Stimulated activated CD8-positive, alpha-beta memory T cell treated with anti-CD3 and anti-CD28 coated beads, Interleukin-4, amount 100 ng/mL, for 4 hours (primary cell): ENCODE measurements at places on chromosomes 6 and 20.

GRCh38 chr6:145194389-145194788, 540.9 kb downstream of the EPM2A start:
- DNase-seq, result no peak

- DNase-seq, result no peak
These were observed 1081.7 kb downstream of the KIF16B start for GRCh38 chr20:15491575-15491974.

GRCh38 chr6:46730921-46731461, 4.2 kb downstream of the PLA2G7 start:
- DNase-seq, result no peak

DNA sequence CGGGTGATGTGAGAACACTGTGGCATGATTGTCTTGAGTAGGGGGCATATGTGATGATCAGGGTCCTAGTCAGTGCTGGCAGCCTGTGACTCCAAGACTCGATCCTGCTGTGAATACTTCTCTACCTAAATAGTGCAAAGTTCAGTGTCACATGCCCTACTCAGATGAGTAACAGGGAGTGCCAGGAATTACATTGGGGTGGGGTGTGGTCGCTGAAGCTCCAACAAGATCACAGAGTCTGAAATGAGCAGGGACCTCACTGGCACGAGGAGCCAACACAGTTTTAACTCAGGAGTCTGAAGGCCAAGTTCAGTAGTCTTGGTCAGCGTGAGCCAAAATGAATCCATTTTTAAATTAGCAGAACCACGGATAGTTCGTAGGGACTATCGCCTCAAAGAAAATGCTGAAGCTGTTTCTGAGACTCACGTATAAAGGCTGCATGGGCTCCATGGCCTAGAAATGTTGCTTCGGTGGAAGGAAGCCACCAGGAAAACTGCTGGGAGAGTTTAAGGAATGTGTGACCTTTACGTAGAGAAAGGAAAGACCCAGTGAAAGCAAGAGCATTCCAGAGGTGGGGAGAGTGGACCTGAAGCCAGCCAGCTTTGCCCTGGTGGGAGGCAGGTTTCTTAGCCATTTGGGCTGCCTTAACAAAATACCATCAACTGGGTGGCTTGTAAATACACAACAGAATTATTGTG, 72.2 kb downstream of the RPP40 start:
- DNase-seq, result no peak

- no peak for DNase-seq
These were observed 1.4 kb downstream of the SAMD5 start for GRCh38 chr6:147509891-147510290.

- DNase-seq, result no peak
These were observed 724.8 kb downstream of the HACE1 start for GRCh38 chr6:104134876-104135275.

GRCh38 chr20:51017251-51017650, 5.7 kb downstream of the KCNG1 start:
- DNase-seq, result no peak

DNA sequence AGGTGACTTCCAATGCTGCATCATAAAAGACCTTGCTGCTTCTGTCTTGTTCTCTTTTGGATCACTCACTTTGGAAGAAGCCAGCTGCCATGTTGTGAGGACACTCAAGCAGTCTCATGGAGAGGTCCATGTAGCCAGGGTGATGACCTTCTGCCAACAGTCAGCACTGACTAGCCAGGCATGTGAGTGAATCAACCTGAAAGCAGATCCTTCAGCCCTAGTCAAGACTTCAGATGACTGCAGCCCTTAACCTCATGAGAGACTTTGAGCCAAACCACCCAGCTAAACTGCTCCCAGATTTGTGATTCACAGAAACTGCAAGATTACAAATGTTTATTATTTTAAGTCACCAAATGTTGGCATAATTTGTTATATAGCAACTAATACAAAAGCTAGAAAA, 86.0 kb upstream of the IYD start:
- no peak for DNase-seq

DNA sequence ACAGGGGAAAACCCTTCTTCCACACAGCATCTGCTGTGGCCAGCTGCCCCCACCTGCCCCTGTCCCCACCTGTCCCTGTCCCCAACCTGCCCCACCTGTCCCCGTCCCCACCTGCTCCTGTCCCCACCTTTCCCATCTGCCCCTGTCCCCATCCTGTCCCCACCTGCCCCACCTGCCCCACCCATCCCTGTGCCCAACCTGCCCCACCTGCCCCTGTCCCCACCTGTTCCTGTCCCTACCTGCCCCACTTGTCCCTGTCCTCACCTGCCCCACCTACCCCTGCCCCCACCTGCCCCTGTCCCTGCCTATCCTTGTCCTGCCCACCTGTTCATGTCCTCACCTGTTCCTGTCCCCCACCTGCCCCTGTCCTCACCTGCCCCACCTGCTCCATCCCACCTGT, 6.4 kb upstream of the MYT1 start:
- no peak for DNase-seq

GRCh38 chr6:2916158-2916925, 13.2 kb upstream of the SERPINB9 start:
- no peak for DNase-seq

DNA sequence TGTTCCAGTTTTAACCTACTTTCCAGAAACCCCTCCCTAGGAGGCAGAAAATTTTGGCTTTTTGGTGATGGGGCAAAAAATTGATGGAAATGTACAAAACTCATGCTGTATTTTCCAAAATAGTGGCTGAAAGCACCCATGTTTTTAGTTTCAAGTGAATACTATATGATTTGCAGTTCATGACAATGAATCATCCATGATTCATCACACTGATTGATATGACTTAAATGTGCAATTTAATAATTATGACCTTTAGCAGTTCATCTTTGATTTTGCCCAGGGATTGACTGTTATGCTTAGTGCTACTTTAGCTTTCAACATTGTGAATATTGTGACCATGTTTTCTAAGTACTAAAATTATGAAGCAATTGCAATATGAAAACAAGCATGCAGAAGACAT, 478.7 kb downstream of the HTR1B start:
- no peak for DNase-seq

GRCh38 chr20:19376451-19377229, 164.2 kb downstream of the SLC24A3 start:
- DNase-seq, result no peak

DNA sequence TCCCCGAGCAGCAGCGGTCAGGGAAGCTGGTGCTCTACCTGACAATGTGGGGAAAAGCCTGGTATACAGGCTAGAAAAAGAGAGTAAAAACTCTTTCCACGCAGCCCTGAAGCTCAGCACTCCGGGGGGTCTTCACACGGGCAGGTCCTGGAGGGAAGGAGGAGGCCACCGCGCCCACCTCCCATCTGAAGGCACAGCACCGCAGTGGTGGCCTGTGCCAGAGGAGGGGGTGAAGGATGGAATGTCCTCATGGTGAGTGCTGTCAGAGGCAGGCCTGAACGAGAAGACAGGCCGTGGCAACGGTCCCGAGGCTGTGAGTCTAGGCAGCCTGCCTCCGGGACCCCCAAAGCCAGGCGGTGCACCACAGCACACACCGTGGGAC, 5.8 kb downstream of the SLC2A4RG start:
- DNase-seq, result no peak

DNA sequence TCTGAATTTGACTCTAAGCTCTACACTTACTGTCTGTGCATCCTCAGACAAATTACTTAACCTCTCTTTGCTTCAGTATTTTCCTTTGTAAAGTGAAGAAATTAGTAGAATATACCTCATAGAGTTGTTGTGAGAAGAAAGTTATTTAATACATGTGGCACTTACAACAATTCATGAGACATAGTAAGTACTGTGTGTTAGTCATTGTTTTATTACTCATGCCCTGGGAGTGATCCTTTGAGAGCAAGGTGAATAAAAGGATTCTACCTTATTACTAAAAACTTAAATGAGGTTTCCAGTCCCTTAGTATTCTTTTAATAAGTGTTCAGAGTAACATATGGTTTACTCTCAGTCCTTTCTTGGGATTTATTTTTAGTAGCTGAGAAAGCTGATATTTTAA, 233.6 kb upstream of the MAP3K7 start:
- no peak for DNase-seq

DNA sequence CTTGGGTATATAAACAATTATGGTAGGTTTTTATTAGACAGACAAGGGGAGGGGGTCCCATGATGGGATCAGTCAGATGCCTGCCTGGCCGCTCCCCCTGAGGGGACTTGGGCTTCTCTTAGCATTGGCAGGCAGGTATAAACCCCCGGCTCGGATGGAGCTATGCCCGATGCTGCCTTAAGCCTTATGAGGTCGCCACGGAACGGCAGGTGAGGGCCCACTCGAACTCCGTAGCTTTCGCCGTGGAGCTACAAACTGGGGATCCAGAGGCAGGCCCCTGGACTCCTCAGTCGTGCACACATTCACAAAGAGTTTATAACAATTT, 148.8 kb downstream of the TRIM27 start:
- no peak for DNase-seq

- DNase-seq, result no peak
These were observed 327.7 kb downstream of the UBE3D start for GRCh38 chr6:82737965-82738364.

GRCh38 chr20:12383821-12384220, 466.1 kb downstream of the BTBD3 start:
- no peak for DNase-seq
